ENCODE measurements at places on chromosomes 4 and X. TPM values are rescaled to one million over a fixed set of nuclear protein-coding genes. Genes with fewer than 3 reads are reported as not detected.

DNA sequence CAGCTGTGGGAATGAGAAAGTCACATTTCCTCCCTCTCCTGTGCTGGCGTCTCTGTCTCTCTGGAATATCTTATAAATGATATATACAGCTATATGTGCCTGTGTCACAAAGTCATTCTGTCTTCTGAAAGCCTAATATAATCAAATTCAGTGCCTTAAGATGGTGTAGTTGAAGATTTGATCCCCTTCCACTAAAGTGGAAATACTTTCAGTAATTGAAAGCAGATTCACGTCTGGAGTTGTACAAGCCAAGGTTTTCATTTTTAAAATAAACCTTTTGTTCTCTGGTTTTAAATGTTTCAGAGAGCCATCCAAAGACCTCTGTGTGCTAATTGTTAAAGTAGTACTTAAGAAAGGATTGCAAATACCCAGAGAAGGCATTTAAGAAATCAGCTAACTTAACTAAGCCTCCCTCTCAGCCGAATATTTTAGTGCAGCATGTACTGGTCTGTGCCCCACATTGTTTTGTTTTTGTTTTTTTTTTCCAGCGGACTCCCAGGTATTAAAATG, 206.8 kb downstream of the TENM3 start:
- peaks cover 8% of the 10 kb centered on the region for H3K4me1 ChIP-seq
- H3K27ac ChIP-seq, result no peak overlapping the region
- no peak for DNase-seq
- H3K27me3 ChIP-seq, result peaks cover 38% of the 10 kb centered on the region
- H3K4me3 ChIP-seq, result no peak overlapping the region

DNA sequence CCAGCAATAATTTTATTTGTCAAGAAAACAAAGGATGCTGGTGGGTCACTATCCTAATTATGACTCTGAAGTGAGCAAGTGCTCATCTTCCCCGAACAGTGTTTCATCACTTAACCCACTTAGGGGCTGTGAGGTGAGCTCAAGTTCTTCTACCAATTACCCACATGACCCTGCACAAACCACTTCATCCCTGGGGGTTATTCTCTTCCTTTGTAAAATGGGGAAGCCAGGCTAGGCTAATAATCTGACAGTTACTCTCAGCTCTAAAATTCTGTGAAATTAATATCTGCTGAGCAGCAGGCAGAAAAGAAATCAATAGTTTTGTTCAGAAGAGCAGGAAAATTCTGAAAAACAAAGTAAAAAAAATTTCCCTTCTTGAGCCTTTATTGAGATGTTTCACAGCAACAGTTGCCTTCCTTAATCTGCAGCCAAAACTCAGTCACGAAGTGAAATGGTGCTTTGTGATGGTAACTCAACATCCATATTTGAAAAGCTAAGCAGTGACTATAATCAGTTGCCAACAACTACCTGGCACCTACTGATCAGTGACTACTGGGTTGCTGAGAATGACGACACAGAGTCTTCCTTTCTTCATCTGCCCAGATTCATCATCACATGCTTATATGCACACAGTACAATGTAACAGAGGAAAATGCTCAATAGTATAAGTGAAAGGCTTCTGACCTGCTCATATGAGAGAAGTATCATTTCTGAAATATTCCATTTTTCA, 24.1 kb downstream of the ATP8A1 start:
- no peaks in the 10 kb centered on the region for H3K27me3 ChIP-seq
- DNase-seq, result no peak
- H3K4me1 ChIP-seq, result peaks cover 16% of the 10 kb centered on the region

DNA sequence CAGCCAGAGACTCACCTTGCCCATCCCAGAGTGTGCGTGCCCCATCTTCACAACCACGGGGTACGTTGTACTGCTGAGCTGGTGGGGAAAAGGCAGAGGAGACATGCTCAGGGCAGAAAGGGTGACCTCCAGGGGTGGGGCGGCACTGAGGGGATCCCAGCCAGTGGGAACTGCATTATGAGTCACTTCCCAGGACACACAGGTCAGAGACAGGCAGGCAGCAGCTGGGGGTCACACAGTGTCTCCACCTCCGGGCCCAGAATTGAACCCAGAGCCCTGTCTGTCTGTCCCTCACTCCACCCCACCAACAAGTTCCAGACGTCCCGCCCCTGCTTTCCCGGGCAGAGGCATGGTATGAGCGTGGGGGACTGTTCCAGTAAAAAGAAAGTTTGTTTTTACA, 4.8 kb upstream of the TIMP1 start:
- no peaks in the 10 kb centered on the region for H3K27me3 ChIP-seq
- peaks cover 1% of the 10 kb centered on the region for H3K36me3 ChIP-seq
- H3K27ac ChIP-seq, result no peak overlapping the region
- H3K4me3 ChIP-seq, result no peak overlapping the region
- H3K4me1 ChIP-seq, result peaks cover 21% of the 10 kb centered on the region

DNA sequence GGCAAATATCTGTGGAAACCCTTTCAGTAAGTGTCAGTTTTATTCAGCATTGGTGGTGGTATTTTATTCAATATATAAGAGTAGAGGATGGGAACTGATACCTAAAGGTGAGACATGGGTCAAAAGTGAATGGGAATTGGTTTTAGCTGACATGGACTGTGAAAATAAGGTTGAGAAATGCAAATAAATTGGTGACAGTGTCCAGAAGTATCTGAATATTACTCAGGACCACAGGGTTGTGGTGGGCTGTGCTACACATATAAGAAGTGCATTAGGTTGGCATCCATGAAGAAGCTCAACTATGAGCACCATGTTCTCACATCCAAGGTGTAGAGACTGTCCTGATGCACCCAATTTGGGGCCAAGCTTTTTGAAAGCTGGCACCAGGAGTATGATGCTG, 45.0 kb downstream of the ETDC start:
- no peaks in the 10 kb centered on the region for H3K27me3 ChIP-seq
- no peak overlapping the region for H3K4me3 ChIP-seq
- H3K27ac ChIP-seq, result no peak overlapping the region
- no peaks in the 10 kb centered on the region for H3K4me1 ChIP-seq

DNA sequence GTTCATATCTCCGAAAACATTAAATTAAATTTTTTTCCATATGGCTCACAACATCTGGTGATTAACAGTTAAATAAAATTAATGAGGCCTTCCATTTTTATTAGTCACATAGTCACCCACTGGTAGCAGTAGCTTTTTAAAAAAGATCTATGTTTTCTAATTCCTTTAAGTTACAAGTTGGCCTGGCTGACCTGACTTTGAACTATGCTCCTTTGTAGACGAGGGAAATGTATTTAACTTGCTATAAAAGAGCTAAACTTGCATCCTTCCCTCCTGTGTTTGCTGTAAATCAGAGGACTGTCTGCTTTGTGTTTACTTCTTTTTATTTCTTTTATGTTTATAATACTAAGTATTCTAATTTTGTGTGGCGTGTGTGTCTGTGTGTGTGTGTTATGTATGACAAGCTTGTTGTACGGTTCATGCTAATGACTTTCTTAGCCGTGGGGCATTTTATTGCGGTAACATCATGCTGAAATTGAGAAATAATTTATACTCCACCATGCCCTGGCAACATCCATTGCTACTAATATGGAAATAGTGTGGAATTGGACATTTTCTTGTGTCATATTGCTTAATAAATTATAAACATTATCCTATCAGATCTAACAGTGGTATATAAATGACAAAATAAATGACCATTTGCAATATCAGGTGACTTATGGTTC, 241.7 kb downstream of the SNCA start:
- H3K27me3 ChIP-seq, result no peaks in the 10 kb centered on the region
- no peak for DNase-seq
- H3K36me3 ChIP-seq, result no peaks in the 10 kb centered on the region
- H3K4me1 ChIP-seq, result no peaks in the 10 kb centered on the region
- H3K4me3 ChIP-seq, result no peak overlapping the region

DNA sequence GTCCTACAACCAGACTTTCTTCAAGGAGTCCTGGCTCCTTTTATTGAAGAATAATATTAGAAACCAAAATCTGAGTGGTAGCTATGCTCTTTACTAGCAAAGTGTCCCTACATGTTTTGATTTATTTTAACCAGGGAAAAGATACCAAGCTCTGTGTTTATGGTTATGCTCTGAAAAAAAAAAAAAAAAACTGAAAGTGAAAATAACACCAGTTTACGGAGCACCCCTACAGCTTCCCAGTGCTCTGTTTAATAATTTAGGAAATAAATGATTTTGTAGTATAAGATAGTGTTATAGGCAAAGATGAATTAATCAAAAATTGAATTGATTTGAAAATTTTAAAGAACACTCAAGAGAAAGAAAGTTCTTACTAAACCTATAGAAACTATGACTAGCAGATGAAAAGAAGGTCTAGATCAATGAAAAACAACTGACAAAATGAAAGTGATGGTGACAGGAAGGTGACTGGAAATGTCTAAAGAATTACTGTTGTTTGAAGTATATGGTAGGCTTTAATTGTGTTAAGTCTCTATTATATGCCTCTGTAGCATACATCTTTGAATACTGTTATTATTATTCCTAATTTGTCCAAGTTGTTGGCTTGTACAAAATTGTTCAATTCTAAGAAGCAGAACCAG, 1698.4 kb upstream of the PCDH10 start:
- no peaks in the 10 kb centered on the region for H3K36me3 ChIP-seq
- H3K4me3 ChIP-seq, result no peak overlapping the region
- no peak for DNase-seq
- H3K27me3 ChIP-seq, result no peaks in the 10 kb centered on the region
- H3K4me1 ChIP-seq, result no peaks in the 10 kb centered on the region

DNA sequence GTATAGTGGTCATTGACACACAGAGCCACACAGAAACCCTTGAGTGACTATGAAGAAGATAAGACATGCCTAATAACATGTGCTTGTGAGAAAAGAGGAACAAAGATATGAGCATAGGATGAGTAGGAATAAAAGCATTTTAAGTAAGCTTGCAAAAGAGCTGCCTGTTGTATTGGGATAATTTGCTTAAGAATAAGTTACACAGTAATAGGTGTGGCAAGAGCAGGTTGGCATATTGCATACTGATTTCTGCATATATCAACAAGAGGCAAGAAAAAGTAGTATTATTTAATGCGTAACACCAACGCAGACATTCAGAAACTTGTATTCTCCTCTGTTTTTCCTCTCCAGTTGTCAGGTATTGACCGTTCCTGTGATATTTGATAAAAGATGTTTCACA, 111.5 kb upstream of the UGT8 start:
- no peak overlapping the region for H3K4me3 ChIP-seq
- no peak overlapping the region for H3K27ac ChIP-seq
- no peak for DNase-seq

DNA sequence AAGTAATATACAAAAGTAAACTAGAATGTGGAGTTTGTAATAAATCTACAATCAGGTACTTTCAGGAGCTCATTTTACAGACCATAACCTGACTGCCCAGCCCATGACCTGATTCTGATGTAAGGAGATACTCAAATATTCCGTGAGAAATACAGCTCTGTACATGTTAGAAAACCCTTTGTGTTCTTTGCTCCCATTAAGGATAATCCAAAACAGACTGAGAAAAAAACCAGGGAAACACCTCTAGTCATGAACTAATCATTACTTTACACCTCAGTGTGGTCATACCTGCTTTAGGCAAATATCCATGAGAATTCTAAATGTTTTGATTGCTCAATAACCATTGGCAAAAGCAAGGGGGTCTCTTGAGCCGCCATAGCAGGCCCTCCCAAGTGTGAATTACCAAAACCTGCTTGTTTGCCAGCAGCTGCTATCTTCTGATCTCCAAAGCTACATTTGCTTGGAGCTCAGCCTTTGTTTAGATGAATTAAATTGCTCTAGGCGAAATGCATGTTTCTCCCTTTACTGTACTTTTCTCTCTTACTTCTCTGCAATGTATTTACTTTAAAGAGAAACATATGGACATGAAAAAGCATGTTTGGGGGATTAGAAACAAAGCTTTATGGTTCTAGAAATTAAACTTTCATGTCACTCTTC, 79.1 kb downstream of the ANKRD50 start:
- H3K27ac ChIP-seq, result no peak overlapping the region
- no peaks in the 10 kb centered on the region for H3K4me1 ChIP-seq
- DNase-seq, result no peak
- no peaks in the 10 kb centered on the region for H3K27me3 ChIP-seq
- H3K4me3 ChIP-seq, result no peak overlapping the region
- H3K36me3 ChIP-seq, result no peaks in the 10 kb centered on the region

GRCh38 chrX:22313766-22314165, 41.1 kb downstream of the CBLL2 start:
- DNase-seq, result no peak
- no peak overlapping the region for H3K4me3 ChIP-seq
- no peaks in the 10 kb centered on the region for H3K4me1 ChIP-seq
- H3K27me3 ChIP-seq, result no peaks in the 10 kb centered on the region
- H3K27ac ChIP-seq, result no peak overlapping the region

DNA sequence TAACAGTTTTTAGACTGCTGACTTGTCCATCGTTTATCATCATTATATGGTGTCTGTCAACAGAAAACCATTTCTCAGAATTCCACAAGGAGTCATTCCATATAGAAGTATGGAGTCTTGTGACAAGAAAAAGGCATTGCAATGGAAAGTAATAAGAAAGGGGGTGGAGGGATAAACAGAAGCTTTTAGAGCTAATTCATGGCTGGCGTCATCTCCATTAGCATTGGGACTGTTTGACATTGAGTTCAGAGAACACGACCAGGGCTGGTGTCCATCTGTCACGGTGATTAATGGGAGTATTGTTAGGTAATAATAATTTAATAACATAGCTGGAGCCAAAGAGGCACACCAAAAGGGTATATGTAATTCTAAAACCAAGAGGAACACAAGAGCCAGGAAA, 101.9 kb upstream of the SFRP2 start:
- no peak overlapping the region for H3K4me3 ChIP-seq
- H3K4me1 ChIP-seq, result no peaks in the 10 kb centered on the region
- H3K27ac ChIP-seq, result no peak overlapping the region
- H3K36me3 ChIP-seq, result no peaks in the 10 kb centered on the region
- no peaks in the 10 kb centered on the region for H3K27me3 ChIP-seq
- no peak for DNase-seq

Gene CENPE
- 4.8 TPM for total RNA-seq

DNA sequence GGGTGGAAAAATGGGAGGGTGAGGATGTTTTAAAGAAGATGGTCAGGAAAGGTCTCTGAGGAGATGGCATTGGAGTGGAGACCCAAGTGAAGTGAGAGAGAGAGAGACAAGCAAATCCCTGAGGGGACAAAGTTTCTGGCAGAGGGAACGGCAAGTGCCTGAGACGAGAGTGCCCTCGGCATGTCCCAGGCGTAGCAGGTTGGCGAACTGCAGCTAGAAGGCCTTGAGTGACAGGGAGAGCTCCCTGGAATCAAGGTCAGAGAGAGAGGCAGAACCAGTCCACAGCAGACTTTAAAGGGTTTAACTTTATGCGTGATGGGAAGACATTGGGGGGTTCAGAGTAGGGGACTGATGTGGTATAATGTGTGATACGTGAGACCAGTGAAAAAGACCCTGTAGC, 150.2 kb upstream of the HAND2 start:
- no peaks in the 10 kb centered on the region for H3K27me3 ChIP-seq
- no peaks in the 10 kb centered on the region for H3K36me3 ChIP-seq
- no peak overlapping the region for H3K27ac ChIP-seq
- no peak for DNase-seq
- H3K4me1 ChIP-seq, result no peaks in the 10 kb centered on the region

DNA sequence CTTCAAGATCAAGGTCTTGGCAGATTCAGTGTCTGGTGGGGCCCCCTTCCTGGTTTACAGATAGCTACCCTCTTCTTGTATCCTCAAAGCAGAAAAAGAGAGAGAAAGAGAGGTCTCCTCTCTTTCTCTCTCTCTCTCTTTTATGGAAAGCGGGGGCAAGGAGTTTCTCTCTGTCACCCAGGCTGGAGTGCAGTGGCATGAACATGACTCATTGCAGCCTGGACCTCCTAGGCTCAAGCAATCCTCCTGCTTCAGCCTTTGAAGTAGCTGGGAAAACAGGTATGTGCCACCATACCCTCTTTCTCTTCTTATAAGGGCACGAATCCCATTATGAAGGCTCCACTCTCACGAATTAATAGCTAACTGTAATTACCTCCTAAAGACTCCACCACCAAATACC, 20.2 kb downstream of the RAB9B start:
- H3K27ac ChIP-seq, result no peak overlapping the region
- no peaks in the 10 kb centered on the region for H3K4me1 ChIP-seq
- no peak for DNase-seq
- H3K36me3 ChIP-seq, result no peaks in the 10 kb centered on the region
- no peak overlapping the region for H3K4me3 ChIP-seq
- no peaks in the 10 kb centered on the region for H3K27me3 ChIP-seq
